Stimulated activated CD8-positive, alpha-beta memory T cell treated with anti-CD3 and anti-CD28 coated beads, Interleukin-15, amount 100 ng/mL, for 48 hours (primary cell): ENCODE measurements at places on chromosomes 11 and 22.
A peak's percentile ranks its signal among the peaks of the same experiment; 100 is the strongest.

GRCh38 chr11:60169264-60169915 is 13.5 kb downstream of the MS4A6A start:
- no peak for DNase-seq

- DNase-seq = no peak
Observed at GRCh38 chr22:19832476-19833108, 22.1 kb downstream of the GNB1L start.

- no peak for DNase-seq
Observed at GRCh38 chr11:38323961-38324761, 1726.1 kb upstream of the RAG2 start.

GRCh38 chr11:134372961-134373360 is 39.1 kb downstream of the B3GAT1 start:
- DNase-seq = no peak

DNA sequence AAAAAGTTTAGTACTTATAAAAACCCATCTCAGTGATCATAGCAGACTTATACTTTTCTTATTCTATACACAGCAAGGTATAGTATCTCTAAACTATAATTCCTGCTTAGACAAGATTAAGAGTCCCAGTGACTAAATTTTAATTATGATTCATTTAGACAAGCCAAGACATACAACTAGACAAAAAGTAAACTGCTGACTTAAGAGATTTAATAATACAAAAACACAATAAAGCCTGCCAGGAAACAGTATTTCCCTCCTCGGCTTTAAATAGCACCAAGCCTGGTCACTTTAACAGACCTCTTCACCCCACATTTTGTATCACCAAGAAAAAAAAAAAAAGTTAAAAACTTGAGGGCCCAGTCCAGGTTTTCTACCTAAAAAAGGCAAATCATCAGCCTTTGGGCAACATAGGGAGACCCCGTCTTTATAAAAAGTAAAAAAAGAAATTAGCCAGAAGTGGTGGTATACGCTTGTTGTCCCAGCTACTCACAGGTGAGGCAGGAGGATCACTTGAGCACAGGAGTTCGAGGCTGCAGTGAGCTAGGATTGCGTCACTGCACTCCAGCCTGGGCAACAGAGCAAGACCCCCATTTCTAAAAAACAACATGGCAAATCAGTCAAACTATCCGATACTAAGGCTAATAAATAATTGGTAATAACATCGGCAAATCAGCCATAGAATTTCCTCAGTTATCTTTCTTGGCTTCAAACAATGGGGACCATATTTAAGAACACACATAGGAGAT is 53.8 kb downstream of the SIK3 start:
- no peak for DNase-seq

GRCh38 chr22:26409719-26410335 is 19.2 kb upstream of the ASPHD2 start:
- DNase-seq = no peak

DNA sequence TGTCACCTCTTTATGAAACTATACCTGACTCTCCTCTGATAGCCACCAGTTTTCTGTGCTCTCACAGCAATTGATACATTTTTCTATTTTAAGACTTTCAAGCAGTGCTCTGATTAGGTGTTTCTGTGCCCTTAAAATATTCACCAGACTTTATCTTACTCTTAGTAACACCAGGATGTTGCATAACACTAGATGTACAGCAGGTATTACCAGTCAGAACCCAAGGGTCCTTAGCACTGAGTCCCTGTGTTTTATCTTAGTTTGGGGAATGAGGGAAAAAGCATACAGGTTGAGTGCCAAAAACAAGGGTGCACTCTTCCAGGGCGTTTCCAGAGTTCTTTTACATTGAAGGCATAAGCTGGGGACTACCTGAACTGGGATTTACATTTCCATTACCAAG is 51.4 kb downstream of the COPB1 start:
- DNase-seq = no peak

- no peak for DNase-seq
Observed at GRCh38 chr22:27270818-27271510, 530.6 kb downstream of the MN1 start.

DNA sequence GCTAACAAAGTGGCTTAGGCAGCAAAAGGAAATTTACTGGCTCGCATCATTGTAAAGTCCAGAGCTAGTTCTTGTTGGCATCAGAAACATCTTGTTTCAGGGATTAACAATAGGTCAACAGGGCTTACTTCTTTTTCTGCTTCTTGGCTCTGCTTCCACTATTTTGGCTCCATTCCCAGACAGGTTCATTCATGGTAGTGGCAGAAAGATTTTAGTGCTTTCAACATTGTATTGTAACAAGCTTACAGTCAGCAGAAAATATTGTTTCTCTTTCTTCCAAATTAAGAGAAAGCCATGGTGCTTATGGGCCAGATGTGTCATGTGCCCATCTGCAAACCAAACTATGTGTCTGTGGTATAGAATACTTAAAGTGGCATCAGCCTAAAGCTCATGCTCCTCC is 315.6 kb downstream of the RAB38 start:
- no peak for DNase-seq

GRCh38 chr22:17774926-17775685 is 837 bp upstream of the BID start:
- no peak for DNase-seq

GRCh38 chr11:75815345-75816168 is 547 bp downstream of the UVRAG start:
- peak; percentile 21 for DNase-seq

GRCh38 chr11:46555267-46556054 is 38.4 kb downstream of the AMBRA1 start:
- DNase-seq = no peak

DNA sequence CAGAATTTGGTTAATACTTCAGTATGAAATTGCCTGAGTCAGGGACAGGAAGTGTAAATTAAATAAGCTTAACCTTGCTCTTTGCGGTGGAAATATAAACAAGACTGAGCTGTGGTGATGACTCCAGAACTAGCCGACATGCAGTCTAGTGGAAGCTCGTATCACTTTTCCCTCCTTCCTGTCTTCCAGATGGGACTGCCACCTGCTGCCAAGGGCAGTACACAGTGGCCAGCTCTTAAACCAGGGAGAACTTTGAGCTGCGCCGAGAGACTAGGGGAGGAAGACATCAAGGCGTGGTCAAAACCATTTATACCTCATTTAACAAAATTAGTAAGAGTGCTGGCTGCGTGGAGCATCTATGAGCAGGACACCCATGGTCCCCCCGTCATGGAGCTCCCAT is 31.3 kb upstream of the CTTN start:
- DNase-seq = no peak

- no peak for DNase-seq
Observed at GRCh38 chr11:132112846-132113245, 742.4 kb downstream of the NTM start.

DNA sequence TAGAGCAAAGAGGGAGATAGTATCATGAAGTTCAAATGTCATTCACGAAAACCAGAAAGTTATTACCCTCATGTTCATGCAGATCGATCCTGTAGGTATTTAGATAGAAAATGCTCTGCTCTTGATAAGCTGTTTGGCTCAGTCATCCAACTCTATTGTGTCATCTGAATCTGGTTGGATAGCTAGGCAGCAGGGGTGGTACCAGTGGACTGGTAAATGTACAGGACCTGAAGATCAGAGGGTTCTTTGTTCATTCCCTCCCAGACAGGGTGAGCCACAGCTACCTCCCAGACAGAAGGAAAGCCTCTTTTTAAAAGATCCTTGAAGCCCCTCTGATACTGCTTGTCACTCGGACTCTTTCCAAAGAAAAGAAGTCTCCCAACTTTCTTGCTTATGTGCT is 29.8 kb upstream of the DRD2 start:
- no peak for DNase-seq

GRCh38 chr11:64204464-64204989 is 2.0 kb upstream of the FERMT3 start:
- peak; percentile 59 for DNase-seq

GRCh38 chr11:11403763-11404725 is 51.0 kb upstream of the CSNK2A3 start:
- DNase-seq = no peak

GRCh38 chr22:47691152-47691895 is 928.9 kb downstream of the TBC1D22A start:
- DNase-seq = no peak

GRCh38 chr22:24429411-24430365 is 2.3 kb downstream of the ADORA2A start:
- peak; percentile 56 for DNase-seq

GRCh38 chr11:26958005-26958701 is 35.8 kb upstream of the FIBIN start:
- no peak for DNase-seq

DNA sequence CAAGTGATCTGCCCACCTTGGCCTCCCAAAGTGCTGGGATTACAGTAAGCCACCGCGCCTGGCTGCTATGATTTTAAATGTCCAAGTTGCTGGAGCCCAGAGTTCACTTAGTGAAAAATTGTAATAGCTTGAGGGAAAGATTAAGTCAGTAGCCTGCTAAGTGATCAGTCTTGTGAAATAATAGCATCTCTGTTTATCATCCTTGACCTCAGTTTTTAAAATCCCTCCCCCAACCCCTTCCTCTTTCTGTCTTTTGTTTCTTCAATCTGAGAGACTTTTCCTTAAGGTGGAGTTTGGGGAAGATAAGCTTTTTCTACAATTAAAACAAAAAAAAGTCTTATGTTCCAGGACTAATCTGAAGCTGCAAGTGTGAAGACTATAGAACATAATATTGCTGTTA is 6.4 kb downstream of the HIPK3 start:
- no peak for DNase-seq

DNA sequence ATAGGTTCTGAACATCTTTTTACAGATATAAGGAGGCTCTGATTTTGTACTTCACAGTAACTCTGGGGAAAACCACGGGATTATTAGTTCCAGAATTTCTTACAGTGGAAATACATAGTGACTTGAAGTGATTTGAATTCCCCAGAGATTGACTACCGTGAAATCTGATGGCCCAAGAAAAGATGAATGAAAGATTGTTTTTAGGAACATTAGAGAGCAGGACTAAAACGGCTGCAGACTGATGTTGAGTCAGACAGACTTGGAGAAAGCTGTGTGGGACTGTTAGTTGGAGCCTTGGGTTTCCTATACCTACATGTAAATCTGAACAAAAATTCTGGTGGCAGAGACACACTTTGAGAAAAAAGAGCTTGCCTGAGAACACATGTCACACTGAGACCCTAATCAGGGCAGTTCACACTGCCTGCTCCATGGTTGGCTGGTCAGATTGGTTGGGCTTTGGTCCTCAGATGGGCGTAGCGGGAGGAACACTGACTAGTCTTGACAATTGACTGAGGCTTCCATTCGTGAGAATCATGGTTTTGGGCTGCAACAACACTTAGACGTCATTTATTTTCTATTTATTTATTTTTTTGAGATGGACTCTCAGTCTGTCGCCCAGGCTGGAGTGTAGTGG is 6.8 kb downstream of the PPP6R3 start:
- DNase-seq = no peak

DNA sequence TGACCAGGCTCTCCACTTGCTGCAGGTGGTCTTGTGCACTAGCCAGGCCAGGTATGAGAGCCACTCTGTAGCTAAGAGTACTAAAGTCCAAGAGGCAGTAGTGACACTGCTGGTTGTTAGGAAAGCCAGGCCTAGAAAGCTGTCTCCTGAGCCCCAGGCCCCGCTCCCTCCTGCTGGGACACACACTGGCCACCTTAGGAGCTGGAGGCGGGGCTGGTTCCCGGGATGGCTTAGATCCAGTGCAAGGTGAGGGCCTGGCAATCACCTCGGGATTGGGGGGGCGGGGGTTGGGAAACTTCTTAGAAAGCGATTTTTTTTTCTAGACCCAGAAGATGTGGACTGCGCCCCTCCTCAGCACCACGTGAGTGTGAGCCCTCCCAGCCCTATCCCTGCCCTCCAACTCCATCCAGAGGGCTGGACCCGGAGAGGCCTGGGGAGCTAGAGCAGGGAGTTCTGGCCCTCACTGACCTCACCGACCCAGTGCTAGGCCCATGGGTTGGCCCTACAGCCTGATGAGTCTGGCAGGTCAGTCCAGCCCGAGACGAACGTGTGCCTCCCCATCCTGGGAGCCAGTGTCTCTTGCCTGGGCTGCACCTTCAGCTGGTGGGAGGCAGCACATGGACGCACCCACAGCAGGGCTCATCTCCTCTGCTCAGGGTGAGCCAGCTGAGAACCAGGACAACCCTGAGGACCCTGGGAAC is 18.1 kb downstream of the SLC37A2 start:
- no peak for DNase-seq

DNA sequence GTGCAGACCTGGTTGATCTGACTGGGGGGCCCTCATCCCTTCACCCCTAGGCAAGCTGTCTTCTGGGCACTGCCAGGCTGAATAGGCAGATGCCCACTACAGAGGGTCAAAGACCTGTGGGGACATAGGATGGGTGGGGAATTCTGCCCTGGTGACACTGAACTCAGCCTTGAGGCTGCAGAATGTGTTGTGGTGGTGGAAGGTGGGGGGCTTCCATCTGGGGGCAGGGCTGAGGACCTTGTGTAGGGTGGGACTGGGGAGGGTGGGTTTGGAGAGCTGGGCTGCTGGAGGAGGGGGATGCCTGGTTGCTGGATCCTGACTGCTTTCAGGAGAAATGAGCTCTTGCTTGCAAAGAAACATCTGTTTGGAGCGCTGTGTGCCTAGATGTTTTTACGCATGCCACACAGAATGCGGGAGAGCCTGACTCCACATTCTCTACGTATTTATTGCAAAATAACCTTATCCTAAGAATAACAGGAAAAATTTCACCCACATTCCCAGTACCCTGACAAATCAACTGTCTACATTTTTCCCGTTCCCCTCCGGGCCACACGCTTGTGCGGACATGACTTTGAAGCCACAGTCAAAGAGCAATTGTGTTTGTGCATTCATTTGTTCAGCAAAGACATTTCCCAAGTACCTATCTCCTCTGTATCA is 18.3 kb downstream of the SMIM38 start:
- DNase-seq = no peak

- peak; percentile 75 for DNase-seq
Observed at GRCh38 chr11:59560702-59561473, 49.5 kb downstream of the OR4D9 start.

- DNase-seq = no peak
Observed at GRCh38 chr11:87338046-87338639, 300.4 kb downstream of the TMEM135 start.

DNA sequence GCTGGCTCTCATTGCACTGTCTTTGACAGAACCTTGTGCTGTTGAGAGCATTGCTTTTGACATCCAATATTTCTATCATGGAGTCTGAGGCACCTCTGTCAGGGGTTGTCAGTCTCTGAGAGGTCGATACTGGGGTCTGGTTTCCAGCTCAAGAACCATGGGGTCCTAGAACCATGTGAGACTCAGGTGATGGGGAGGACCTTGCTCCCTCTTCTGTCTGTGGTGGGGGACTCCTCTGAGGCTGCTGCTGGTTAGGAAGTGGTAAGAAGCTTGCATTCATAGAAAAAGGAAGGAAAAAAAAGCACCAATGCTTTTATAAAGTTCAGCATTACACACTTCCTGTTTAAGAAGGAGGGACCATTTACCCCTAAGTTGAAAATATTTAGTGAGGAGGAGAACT is 91.8 kb upstream of the CD44 start:
- no peak for DNase-seq

- no peak for DNase-seq
Observed at GRCh38 chr22:44449683-44450425, 48.2 kb downstream of the RTL6 start.

- DNase-seq = no peak
Observed at GRCh38 chr11:12246989-12247388, 130.4 kb upstream of the PARVA start.
